Astrocyte (in vitro differentiated cells and primary cell): ENCODE measurements at places on chromosomes 7 and 10. TPM values are rescaled to one million over a fixed set of nuclear protein-coding genes. Genes with fewer than 3 reads are reported as not detected.

GRCh38 chr7:116161728-116162127 is 48.6 kb upstream of the TES start:
- no peak overlapping the region for H3K27ac ChIP-seq
- H3K27me3 ChIP-seq: no peaks in the 10 kb centered on the region
- no peaks in the 10 kb centered on the region for H3K4me1 ChIP-seq
- no peak overlapping the region for H3K4me3 ChIP-seq
- no peak for DNase-seq

- DNase-seq: no peak
- H3K36me3 ChIP-seq: no peaks in the 10 kb centered on the region
- peaks cover 38% of the 10 kb centered on the region for H3K4me1 ChIP-seq
- no peak overlapping the region for H3K27ac ChIP-seq
- no peaks in the 10 kb centered on the region for H3K27me3 ChIP-seq
- no peak overlapping the region for H3K4me3 ChIP-seq
These were observed 4.4 kb downstream of the STARD3NL start for GRCh38 chr7:38182450-38182849.

DNA sequence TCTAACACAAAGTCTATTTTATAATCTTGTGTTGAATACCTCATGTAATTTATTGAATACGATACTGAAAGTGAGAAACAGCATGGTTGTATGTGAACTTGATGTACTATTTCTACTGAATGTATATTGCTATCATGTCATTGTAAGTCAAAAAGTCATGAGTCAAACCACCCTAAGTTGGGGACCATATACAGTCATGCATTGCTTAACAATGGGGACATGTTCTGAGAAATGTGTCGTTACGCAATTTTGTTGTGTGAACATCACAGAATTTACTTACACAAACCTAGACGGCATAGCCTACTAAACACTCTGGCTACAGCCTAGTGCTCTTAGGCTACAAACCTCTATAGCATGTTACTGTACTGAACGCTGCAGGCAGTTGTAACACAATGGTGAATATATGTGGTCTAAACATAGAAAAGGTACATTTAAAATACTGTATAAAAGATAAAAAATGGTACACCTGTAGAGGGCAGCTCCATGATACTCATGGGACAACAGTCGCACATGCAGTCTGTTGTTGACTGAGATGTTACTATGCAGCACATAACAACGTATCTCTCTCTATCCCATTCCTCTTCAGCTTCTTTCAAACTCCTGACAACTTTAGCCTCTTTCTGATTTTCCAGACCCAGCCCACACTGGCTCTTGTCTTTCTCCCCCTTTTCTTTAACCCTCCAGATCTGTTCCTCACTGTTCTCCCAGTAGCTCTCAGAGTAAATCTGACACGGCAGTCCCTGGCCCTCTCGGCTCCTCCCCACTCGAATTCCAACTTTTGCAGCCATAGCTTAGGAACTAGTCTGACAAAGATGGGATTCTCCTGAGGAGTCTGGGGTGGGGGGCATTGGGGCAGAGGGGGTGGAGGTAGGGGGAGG is 90.1 kb downstream of the SNX10 start:
- peaks cover 4% of the 10 kb centered on the region for H3K4me1 ChIP-seq
- no peak overlapping the region for H3K27ac ChIP-seq
- H3K36me3 ChIP-seq: no peaks in the 10 kb centered on the region
- H3K27me3 ChIP-seq: peaks cover 26% of the 10 kb centered on the region

DNA sequence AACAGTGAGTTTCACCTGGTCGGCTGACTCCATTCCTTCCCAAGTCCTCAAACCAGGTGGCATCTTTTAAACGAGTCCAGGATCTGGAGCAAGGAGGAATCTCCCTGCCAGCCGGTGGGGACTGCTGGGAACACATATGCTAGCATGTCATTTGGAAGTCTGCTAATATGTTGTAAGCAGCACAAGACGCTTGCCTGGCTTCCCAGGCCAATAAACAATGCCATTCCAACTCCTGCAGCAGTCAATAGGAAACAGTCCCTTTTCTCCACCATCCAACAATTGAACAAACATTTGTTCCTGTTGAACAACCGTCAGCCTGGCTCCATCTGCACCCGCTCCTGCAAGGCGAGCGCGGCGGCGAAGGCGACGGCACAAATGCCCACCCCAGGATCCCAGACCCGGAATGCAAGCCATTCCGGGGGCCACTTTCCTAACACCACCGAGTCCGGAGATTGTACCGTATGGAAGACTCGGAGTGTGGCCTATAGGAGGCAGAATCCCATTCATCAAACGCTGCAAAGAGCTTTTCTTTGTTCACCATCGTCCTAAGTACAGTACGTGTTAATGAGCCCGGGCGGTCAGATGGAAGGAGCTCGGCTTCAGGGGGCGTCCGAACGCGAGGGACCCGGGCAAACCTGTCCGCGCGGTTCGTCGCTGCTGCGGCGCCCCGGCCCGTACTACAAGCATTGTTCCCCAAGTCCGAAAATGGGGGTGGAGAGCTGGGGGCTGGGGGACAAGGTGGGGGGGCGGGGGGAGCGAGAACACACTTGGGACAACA is 1.6 kb downstream of the FAM53B start:
- no peak overlapping the region for H3K27ac ChIP-seq
- H3K4me1 ChIP-seq: peaks cover 32% of the 10 kb centered on the region
- peak overlapping the region; percentile 66 for H3K4me3 ChIP-seq
- no peaks in the 10 kb centered on the region for H3K27me3 ChIP-seq

GRCh38 chr10:62437696-62438095 is 63.5 kb downstream of the ZNF365 start:
- H3K27ac ChIP-seq: no peak overlapping the region
- H3K4me1 ChIP-seq: peaks cover 14% of the 10 kb centered on the region
- no peak overlapping the region for H3K4me3 ChIP-seq
- DNase-seq: peak; percentile 89

- no peaks in the 10 kb centered on the region for H3K27me3 ChIP-seq
- no peaks in the 10 kb centered on the region for H3K4me1 ChIP-seq
- no peak overlapping the region for H3K4me3 ChIP-seq
- H3K27ac ChIP-seq: no peak overlapping the region
- H3K36me3 ChIP-seq: peaks cover 2% of the 10 kb centered on the region
These were observed 56.0 kb downstream of the NKX6-2 start for GRCh38 chr10:132729810-132730572.

- no peaks in the 10 kb centered on the region for H3K27me3 ChIP-seq
- no peaks in the 10 kb centered on the region for H3K36me3 ChIP-seq
- DNase-seq: no peak
- H3K4me1 ChIP-seq: no peaks in the 10 kb centered on the region
- no peak overlapping the region for H3K4me3 ChIP-seq
- H3K27ac ChIP-seq: no peak overlapping the region
These were observed 149.3 kb downstream of the NXPH1 start for GRCh38 chr7:8582728-8583127.

- no peaks in the 10 kb centered on the region for H3K36me3 ChIP-seq
- no peak overlapping the region for H3K27ac ChIP-seq
- H3K4me3 ChIP-seq: no peak overlapping the region
- H3K4me1 ChIP-seq: no peaks in the 10 kb centered on the region
These were observed 26.5 kb upstream of the TOMM7 start for GRCh38 chr7:22849172-22849571.

- no peak overlapping the region for H3K4me3 ChIP-seq
- no peak for DNase-seq
- H3K27me3 ChIP-seq: no peaks in the 10 kb centered on the region
- no peak overlapping the region for H3K27ac ChIP-seq
- peaks cover 27% of the 10 kb centered on the region for H3K4me1 ChIP-seq
These were observed 3.8 kb downstream of the GLI3 start for GRCh38 chr7:42233171-42233570.

DNA sequence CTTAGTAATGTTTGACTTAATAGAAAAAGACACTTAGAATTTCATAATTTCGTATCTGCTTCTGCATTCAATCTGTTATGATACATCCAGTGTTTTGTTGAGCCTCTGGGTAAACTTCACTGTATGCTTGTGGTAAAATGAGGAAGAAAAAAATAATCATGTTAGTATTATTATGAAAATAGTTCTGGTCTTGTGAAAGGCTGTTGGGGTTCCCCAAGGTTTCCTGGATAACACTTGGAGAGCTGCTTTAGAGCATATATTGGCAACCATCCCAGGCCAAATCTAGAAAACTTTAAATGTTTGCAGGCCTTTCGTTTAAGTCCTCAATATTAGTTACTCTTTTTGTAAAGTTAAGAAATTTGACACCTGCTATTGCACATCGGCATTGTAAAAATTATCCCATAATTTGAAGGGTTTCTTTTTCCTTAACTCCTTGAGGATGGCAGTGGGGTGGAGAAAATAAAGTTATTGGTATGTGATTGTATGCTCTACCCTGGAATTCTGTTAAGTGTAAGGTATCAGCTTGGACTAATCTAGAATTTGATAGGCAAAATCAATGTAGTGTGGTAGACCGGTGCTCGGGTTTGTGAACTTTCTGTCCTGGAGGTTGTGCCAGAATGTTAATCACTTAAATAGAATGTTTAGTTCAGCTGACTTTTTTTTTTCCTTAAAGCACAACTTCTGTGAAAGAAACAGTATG is 54.5 kb downstream of the WAC start:
- no peak overlapping the region for H3K27ac ChIP-seq
- peaks cover 50% of the 10 kb centered on the region for H3K36me3 ChIP-seq
- no peak for DNase-seq
- no peaks in the 10 kb centered on the region for H3K27me3 ChIP-seq
- H3K4me1 ChIP-seq: peaks cover 21% of the 10 kb centered on the region

- peaks cover 7% of the 10 kb centered on the region for H3K4me1 ChIP-seq
- H3K36me3 ChIP-seq: no peaks in the 10 kb centered on the region
- DNase-seq: no peak
- no peak overlapping the region for H3K27ac ChIP-seq
These were observed 180.9 kb downstream of the PLXNA4 start for GRCh38 chr7:132395361-132395760.

DNA sequence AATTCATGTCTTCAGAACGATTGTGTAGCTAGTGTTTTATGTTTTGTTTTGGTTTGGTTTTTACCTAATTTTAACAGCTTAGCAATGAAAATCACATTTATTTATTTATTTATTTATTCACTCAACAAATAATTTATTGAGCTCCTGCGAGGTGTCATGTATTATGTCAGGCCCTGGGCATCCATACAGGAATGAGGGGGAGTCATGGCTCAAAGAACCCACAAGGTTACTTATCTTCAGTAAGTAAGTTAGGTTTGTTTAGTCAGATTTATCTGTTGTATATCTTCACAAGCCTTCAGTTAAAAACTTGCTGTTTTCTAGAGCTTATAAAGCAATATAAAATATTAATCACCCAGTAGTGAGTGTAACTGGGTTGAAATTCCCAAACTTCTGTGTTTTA is 45.4 kb downstream of the FOXP2 start:
- no peaks in the 10 kb centered on the region for H3K36me3 ChIP-seq
- no peaks in the 10 kb centered on the region for H3K27me3 ChIP-seq
- no peaks in the 10 kb centered on the region for H3K4me1 ChIP-seq
- H3K27ac ChIP-seq: no peak overlapping the region
- H3K4me3 ChIP-seq: no peak overlapping the region

- no peak overlapping the region for H3K4me3 ChIP-seq
- no peaks in the 10 kb centered on the region for H3K4me1 ChIP-seq
- H3K36me3 ChIP-seq: no peaks in the 10 kb centered on the region
- H3K27me3 ChIP-seq: no peaks in the 10 kb centered on the region
These were observed 366.5 kb upstream of the AKR1E2 start for GRCh38 chr10:4459531-4459930.

DNA sequence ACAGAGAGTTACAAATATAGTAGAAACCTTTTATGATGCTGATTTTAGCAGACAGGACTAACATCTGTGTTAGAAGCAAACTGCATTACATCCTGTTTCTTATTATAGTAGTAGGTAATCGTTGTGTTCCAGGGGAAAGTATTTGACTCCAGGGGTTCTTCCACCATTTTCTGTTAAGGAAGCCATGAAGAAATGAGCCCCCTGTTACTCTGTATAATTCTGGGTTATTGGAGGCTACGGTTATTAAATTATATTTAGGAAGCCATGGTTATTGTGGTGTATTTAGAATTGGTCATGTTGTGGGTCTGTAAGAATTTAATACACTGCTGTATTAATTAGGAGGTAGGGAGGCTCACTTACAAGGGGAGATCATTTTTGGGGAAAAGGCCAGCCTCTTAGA is 175.8 kb upstream of the AGK start:
- H3K27ac ChIP-seq: no peak overlapping the region
- no peaks in the 10 kb centered on the region for H3K36me3 ChIP-seq
- no peak overlapping the region for H3K4me3 ChIP-seq
- H3K27me3 ChIP-seq: no peaks in the 10 kb centered on the region
- DNase-seq: no peak
- H3K4me1 ChIP-seq: no peaks in the 10 kb centered on the region

- no peaks in the 10 kb centered on the region for H3K27me3 ChIP-seq
- H3K36me3 ChIP-seq: peaks cover 22% of the 10 kb centered on the region
- H3K4me3 ChIP-seq: no peak overlapping the region
- H3K27ac ChIP-seq: no peak overlapping the region
- peaks cover 6% of the 10 kb centered on the region for H3K4me1 ChIP-seq
- no peak for DNase-seq
These were observed 232.3 kb downstream of the ADAM12 start for GRCh38 chr10:126156012-126156411.

DNA sequence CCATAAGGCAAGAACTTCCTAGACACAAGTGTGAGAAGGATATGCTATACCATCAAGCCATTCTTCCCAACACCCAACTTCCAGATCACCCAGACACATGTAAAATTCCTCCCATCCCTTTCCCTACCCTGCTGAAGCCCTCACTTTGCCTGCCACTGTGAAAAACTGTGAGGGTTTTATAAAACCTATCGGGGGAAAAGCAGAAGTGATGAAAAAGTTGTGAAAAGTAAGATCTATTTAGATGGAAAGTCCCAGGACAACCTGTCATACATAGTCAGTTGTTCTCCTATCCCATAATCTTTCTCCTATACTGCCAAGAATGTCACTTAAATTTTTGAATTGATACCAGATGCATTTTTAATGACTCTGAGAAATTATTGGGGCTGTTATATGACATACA is 39.0 kb upstream of the PPP3CB start:
- H3K36me3 ChIP-seq: no peaks in the 10 kb centered on the region
- H3K27ac ChIP-seq: no peak overlapping the region
- H3K4me1 ChIP-seq: no peaks in the 10 kb centered on the region
- no peak overlapping the region for H3K4me3 ChIP-seq
- no peak for DNase-seq

DNA sequence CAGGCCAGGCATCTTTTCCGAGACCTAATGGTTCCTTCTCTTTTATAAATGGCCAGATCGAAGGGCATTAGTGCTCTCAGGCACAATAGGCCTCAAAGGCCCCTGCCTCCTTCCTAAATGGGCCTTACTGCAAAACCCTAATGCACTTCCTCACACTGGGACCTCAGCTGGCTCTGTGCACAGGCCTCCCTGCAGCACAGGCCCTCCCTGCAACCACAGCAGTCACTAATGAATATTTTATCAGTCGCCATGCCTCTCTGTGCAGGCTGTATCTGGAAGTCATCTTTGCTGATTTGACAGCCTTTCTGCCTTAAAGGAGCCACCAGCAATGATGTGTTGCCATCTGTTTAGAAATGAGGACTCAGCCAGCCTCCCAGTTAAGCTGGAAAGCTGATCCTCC is 54.9 kb upstream of the SDK1 start:
- H3K27ac ChIP-seq: no peak overlapping the region
- H3K4me1 ChIP-seq: peaks cover 18% of the 10 kb centered on the region
- no peaks in the 10 kb centered on the region for H3K36me3 ChIP-seq
- H3K4me3 ChIP-seq: no peak overlapping the region
- no peak for DNase-seq

- no peak for DNase-seq
- no peak overlapping the region for H3K4me3 ChIP-seq
- H3K36me3 ChIP-seq: no peaks in the 10 kb centered on the region
- peaks cover 15% of the 10 kb centered on the region for H3K4me1 ChIP-seq
- peaks cover 11% of the 10 kb centered on the region for H3K27me3 ChIP-seq
These were observed 38.2 kb upstream of the BET1 start for GRCh38 chr7:94042381-94042780.

The PIP gene
- not detected in 2 replicates for total RNA-seq

The TLX1 gene
- not detected in 2 replicates for total RNA-seq

The KCP gene
- 0.20 and 0.41 TPM in 2 replicates for total RNA-seq

The CNNM1 gene
- total RNA-seq: 2.0 and 2.5 TPM in 2 replicates

The GRID1 gene
- total RNA-seq: 0.48 and 0.75 TPM in 2 replicates

The TMEM130 gene
- 8.9 and 12.4 TPM in 2 replicates for total RNA-seq

The TDRD1 gene
- total RNA-seq: not detected in 2 replicates

The ZP3 gene
- 1.4 and 2.6 TPM in 2 replicates for total RNA-seq

The NUTM2B gene
- 0.70 TPM in 1 of 2 replicates, not detected in the other for total RNA-seq
